Ascending aorta (tissue), 2 donors: ENCODE measurements at places on chromosomes 1 and 21.

GRCh38 chr1:15020943-15021745, 132.4 kb upstream of the TMEM51 start:
- no peak for DNase-seq

DNA sequence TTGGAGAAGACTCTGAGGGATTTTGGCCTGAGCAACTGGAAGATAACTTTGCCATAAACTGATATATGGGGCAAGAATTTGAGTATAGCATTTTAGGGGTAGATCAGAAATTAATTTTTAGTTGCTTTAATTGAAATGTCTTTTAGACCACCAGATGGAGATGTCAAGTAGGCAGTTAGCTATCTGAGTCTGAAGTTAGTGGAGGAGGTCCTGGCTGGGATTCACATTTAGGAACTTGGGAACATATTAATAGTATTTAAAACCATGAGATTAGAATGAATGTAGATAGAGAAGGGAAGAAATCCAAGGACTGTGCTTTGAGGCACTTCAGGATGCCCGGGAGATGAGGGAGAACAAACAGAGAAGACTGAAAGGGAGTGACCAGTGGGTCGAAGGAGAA, 32.6 kb downstream of the SLC44A3 start:
- DNase-seq = no peak

- DNase-seq = no peak
Observed at GRCh38 chr1:12078938-12079861, 16.1 kb downstream of the TNFRSF8 start.

DNA sequence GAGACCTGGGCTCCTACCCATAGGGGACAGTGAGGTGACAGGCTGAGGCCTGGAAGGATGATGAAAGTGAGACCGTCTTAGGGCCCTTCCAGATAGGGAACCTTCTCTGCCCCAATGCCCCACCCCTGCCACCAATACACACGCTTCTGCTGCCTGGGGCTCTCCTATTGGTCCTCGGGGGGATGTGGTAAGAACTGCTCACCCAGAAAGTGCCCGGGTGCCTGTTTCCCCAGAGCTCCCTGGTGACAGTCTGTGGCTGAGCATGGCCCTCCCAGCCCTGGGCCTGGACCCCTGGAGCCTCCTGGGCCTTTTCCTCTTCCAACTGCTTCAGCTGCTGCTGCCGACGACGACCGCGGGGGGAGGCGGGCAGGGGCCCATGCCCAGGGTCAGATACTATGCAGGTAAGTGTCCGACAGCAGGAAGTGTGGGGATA, 948 bp downstream of the SEMA4A start:
- no peak for DNase-seq

GRCh38 chr1:197438010-197438790, 170.1 kb downstream of the CRB1 start:
- DNase-seq = no peak

DNA sequence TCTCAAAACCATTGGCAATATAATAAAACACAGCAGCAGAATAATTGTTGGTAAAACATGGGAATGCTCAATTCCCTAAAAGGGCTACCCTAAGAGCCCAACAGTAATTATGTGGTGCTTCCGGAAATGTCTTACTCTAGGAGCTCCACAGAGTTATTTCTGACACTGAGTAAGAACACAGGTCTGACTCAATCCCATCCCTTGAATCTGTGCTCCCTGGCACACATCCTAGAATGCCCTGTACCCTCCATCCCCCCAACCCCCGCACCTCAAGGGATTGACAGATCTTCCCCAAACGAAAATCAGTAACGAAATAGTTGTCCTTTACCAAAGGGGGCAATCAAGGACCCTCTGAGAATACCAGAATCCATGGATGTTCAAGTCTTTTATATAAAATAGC, 71.9 kb downstream of the SMYD2 start:
- no peak for DNase-seq

DNA sequence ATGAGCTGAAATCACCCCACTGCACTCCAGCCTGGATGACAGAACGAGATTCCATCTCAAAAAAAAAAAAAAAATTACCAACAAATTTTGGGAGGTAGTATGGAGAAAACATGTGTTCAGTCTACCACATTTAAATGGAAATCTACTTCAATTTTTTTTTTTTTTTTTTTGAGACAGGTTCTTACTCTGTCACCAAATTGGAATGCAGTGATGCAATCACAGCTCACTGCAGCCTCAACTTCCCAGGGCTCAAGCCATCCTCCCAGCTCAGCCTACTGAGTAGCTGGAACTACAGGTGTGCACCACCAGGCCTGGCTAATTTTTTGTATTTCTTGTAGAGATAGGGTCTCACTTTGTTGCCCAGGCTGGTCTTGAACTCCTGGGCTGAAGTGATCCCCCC, 82.1 kb downstream of the GFI1 start:
- no peak for DNase-seq

GRCh38 chr21:39161064-39161463, 22.2 kb downstream of the PSMG1 start:
- no peak for DNase-seq

DNA sequence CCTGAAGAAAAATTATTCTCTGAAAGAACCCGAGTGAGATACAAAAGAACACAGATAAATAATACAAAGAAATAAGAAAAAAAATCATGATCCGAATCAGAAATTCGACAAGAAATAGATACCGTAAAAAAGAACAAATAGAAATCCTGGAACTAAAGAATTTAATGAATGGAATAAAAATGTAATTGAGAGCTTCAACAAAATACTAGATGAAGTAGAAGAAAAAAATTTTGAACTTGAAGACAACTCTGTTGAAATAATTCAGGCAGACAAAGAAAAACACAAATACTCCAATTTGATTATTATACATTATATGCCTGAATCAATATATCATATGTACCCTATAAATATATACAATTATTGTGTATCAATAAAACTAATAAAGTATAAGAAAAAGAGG, 4.8 kb upstream of the OR6F1 start:
- DNase-seq = no peak

DNA sequence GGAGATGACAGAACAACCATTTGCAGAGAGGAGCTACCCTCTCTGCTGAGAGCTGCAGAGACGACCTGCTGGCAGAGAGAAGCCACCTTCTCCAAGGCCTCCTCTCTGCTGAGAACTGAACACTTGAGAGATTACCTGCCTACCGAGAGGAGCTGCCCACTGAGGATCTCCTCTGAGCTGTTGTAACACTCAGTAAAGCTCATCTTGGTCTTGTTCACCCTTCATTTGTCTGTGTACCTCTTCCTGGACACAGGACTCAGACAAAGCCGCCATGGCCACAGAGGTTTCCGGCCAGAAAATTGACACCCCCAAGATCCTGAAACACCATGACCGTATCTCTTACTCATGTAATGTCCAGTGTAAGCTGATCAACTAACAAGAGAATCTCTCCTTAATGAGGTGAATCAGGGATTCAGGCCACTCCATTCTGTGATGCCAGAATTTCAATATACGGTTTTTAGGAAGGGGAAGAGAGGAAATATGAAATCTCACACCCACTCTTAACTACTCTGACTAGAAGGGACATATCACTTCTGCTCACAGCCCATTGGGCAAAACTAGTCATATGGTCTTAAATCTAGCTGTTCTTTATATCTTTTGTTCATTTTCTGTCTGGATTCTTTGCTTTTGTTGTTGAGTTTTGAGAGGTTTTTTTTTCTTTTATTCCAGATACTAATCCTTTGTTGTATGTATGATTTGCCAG, 83.8 kb downstream of the RHOU start:
- DNase-seq = no peak

- no peak for DNase-seq
Observed at GRCh38 chr21:37319551-37319950, 47.0 kb upstream of the DYRK1A start.

- no peak for DNase-seq
Observed at GRCh38 chr1:167798952-167799351, 77.2 kb downstream of the MPZL1 start.

- no peak for DNase-seq
Observed at GRCh38 chr1:150567341-150567716, 12.1 kb downstream of the MCL1 start.

GRCh38 chr1:4627353-4627752, 27.1 kb upstream of the AJAP1 start:
- DNase-seq = no peak

- no peak for DNase-seq
Observed at GRCh38 chr1:213416461-213417224, 365.6 kb downstream of the RPS6KC1 start.

- no peak for DNase-seq
Observed at GRCh38 chr1:220796530-220796929, 9.8 kb downstream of the MTARC1 start.

GRCh38 chr1:87077959-87078639, 163.7 kb downstream of the HS2ST1 start:
- DNase-seq = no peak

DNA sequence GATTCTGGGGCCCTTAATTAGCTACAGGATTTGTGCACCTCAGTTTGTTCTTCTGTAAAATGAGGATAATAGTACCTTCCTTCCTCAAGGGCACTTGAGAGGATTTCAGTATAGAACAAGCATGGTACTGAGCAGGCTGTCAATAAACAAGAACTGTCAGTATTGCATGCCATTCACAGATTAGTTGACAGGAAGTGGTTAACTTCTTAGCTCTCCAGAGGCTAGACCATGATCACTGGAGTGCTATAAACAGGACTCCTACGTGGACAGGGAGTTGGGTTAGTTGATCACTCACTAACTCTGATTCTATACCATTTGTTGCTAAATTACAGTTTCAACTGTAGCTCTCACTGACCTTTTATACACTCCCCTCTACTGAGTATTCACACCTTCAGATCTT, 126.2 kb upstream of the DAB1 start:
- no peak for DNase-seq

DNA sequence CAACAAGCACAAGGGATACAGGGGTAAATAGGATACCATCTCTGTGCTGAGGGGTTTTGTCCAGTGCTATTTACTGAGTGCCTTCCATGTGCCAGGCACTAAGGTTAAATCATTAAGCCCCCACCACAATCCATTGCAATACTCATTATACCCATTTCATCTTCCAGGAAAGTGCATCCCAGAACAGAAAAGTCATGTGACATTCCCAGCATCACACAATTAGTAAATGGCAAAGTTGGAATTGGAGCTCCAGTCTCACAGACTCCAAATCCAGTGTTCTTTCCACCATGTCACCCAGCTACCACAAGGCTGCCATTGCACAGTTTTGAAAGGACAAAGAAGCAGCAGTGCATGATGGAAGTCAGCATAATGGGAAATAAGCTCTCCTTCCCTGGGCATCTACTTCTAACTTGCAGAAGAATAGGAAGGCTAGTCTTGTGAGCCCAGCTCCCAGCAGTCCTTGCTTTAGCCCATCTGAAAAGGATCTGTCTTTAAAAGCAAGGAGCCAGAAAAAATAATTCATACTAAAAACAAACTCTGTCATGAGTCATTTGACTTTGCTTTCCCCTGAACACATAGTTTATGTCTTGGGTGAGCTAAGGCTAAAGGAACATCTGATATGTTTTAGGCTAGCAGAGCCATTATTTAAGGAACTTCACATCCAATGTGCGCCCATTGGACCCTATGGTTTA, 111.4 kb upstream of the HOOK1 start:
- DNase-seq = no peak

- no peak for DNase-seq
Observed at GRCh38 chr1:31396633-31397351, 16.2 kb upstream of the SERINC2 start.

DNA sequence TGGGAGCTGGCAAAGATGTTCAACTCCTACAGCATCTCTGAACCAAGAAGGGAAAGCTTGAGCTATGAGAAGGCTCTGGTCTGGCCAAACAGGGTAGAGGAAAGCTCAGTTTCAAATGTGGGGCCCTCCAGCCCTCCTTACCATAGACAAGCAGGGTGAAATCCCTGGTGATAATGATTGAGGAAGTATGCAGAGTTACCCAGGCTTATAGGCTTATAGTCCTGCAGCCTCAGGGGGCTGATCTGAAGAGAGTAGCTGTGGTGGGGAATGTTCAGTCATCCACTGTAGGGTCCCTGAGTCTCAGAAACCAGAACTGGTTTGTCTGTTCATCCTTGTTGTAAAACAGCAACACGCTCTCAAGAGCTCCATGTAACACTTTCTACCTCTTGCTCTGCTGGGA, 19.8 kb upstream of the LY9 start:
- DNase-seq = no peak

- no peak for DNase-seq
Observed at GRCh38 chr1:92363401-92363800, 64.5 kb downstream of the RPAP2 start.

DNA sequence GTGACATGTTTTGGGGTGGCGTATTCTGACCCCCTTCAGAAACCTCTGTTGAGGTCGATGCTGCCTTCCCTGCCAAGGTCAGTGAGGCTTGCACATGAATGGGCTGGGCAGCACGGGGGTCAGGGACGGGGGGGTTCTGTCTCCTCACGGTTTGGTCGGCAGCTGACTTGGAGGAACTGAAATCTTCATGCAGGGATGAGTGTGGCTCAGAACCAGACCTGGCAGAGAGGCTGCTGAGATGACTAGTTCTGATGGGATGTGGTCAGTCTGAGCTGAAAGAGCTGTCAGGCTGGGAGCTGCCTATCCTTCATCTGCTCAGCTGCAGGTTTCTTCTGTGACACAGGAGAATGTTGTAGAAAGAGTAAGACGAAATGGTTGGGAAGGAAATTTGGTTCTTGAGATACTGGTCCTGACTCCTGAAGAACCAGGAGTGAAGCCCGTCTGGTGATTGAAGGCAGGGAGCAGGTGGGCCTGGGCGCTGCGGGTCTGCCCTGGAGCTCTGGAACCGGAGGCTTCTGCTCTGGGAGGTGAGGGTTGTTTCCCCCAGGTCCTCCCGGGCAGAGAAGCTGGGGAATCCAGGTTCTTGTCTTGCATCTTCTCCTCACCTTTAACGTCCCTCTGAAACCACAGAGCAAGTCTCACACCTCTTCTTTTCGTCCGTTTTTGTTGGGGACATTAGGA, 3.3 kb downstream of the SLX9 start:
- no peak for DNase-seq

DNA sequence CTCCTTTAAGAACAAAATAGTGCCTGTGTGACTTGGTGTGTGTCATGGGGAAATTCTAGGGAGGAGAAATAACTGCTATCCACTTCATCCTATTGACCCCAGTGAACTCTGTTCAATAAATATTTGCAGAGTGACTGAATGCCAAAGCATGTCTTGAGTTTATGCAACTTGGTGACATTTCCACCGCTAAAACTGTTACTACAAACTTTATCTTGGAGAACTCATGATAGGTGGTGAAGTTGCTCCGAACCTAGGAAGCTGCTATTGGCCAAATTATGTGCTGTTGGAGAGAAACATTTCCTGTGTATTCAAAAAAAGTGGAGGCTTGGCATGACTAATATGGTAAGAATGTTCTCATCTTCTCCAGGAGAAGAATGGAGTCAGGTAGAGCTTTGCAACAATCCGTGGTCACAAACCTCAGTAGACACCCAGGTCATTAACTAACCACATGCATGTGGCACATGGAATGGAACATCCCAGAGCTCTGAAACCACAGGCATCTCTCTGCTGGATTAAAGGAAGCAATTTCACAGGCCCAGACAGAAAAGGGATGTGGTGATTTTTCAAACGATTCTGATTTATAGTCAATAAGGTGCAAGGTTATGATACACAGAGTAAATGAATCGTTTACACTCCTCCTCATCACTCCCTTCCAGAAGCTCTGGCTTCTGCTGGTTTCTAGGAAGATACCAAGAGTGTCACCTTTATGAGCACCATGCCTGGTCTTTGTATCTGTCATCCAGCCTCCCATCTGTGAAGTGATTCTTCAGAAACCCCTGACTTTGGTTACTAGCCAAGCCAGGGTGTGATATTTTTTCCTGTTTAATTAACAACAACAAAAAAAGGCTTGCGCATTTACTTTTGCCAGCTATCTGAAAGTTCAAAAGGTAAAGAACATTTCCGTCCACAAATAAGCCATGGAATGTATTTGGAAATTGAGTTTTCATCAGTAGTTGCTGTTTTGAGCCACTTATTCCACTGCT, 361.1 kb downstream of the TGFB2 start:
- no peak for DNase-seq
